ENCODE measurements at places on chromosomes 6 and 20.

GRCh38 chr6:33000055-33000454 lies 9.3 kb downstream of the HLA-DOA start:
- no peak for DNase-seq

DNA sequence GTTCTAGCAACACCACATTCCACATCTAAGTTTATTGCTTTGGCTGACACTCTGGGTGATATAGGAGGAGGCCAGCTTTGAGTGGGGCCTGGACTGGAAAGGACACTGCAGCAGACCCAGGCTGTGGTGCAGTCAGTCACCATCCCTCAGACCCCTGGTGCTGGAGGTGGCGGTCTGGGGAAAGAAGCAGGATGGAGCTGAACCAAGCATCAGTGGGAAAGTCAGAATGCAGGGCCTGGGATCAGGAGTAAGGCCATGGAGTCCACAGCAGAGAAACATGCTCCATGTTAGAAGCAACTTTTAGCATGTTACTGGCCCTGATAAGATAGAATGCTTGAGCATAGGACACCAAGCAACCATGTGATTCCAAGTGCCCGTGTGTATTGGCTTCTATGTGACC lies 5.9 kb downstream of the HLA-A start:
- no peak for DNase-seq

- no peak for DNase-seq
These were observed 47.8 kb upstream of the GATA5 start for GRCh38 chr20:62523473-62524203.

DNA sequence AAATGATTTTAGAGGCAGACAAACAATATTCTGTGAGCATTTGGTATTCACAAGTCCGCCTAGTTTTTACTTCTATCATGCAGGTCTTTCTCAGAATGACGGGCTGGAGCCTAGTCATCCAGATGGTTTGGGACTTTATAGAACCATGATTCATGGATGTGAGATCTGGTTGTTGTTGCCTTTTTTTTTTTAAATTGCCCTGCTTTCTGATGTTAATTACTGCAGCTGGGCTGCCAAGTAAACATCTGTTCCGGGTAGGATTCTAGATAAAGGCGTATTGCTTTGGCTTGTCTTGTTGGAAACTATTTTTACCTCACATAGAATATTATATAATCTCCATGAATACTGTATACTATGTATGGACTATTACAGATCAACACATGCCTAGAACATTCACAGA lies 58.1 kb downstream of the RNF217 start:
- no peak for DNase-seq

GRCh38 chr20:35284992-35285805 lies 627 bp upstream of the EIF6 start:
- no peak for DNase-seq

DNA sequence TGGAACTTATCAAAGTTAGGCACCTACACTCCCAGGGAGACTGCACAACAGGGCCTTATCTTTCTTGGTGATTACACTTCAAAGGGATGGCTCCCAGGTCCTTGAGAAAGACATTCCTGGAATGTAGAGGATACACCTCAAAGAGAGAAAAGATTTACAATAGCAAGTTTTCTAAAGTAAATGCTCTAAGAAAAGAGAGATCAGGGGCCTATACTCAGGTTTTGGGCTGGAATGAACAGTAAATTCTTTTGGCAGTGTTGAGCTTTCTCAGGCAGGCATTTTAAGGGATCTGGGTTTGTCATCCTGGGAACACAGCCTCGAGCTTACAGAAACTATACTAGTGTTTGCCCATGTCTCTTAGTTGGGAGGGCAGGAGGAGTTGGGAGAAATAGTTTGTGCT lies 31.7 kb upstream of the ME1 start:
- DNase-seq, result no peak

- no peak for DNase-seq
These were observed 16.1 kb downstream of the ZC2HC1B start for GRCh38 chr6:143880412-143880811.

DNA sequence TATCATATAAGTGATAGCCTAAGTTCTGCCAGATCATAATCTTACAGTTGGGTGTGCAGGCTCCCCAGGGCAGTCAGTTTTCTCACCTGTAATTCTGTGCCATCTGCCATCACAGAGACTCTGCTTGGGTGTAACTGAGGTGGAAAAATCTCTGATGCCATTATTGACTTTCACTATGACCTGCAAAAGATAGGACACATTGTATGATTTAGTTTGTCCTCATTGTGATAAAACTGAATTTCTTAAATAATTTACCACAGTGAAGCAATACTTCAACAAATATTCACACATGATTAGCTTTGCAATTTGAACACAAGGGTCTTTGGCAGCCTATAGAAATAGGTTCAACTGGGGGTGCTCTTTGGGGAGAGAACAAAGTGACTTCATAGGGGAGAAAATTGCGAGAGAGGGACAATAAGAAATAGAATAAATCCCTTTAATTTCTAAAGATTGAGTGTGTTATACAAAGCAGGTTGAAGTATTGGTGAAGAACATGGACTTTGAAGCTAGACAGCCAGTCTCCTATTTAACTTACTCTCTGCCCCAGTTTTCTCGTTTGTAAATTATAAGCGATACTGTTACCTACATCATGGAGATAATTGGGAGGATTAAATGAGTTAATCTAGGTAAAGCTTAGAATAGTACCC lies 27.3 kb downstream of the FAM229B start:
- no peak for DNase-seq

DNA sequence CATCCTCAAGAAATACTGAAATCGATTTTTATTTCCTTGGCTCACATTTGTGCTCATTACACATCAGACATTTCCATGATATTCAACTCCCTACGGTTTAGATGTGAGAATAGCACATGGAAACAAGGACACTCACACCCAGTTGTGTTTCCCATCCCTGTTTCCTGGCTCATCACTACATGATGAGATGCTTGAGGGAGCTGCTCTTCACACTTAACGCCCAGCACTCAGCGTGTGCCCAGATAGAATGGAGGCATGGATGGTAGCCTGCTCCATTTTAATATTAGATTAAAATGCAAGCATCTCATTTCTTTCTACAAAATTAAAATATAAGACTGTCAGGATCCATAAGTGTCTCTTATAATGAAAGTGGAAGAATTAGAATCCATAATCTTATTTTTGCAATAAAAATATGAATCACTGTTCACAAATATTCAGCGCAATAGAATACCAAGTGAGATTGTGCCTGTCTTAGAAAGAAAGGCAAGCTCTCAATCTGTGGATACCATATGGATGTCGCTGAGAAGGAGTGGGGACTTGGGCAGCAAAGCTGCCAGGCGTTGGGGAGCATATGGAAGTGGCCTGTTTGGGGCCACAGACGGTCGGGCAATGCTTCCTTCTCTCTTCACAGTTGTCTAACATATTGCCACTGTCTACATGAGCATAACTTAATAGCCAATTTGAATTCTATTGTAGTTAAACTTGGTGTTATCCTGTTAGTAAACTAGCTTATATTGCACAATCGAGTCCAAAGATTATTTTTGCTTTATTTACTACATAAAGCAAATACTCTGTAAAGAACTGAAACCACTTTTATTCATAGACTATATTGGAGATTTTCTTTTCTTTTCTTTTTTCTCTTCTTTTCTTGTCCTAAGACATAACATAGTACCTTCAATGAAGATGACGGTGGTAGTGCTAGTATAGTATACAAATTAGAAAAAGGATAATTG lies 206.8 kb upstream of the QKI start:
- DNase-seq, result no peak

DNA sequence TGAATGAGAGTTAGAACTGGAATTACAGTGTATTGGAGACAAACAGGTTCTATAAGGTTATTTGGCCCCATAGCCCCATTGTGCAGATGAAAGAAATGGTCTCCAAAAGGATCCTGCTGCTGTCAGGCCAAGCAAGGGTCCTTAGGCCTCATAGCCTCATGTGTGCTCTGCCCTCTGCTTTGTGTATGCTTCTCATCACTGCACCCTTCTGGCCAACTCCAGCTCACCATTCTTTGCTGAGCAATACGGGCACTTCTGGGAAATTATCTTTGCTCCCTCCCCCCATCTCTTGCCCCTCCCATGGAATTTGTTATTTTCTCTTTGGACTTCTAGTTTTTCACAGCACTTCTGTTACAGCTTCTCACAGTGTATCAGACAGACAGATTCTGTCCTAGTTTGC lies 298.8 kb downstream of the FOXA2 start:
- DNase-seq, result no peak

DNA sequence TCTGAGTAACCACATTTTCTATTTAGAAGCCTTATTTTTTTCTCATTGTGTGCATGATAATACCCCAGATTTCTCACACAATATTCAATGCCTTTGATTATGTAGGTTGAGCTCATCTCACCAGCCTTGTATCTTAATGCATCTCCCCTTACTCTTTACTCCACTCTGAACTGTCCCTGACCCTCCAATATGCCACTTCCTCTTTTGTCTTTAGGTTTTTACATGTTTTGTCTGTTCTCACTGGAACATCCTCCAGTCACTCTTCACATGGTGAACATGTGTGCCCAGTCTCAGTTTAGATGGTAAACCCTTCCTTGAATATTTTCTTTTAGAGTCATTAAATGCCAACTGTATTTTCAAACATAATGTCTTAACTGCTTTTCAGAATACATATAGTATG lies 392.9 kb upstream of the IMPG1 start:
- DNase-seq, result no peak

DNA sequence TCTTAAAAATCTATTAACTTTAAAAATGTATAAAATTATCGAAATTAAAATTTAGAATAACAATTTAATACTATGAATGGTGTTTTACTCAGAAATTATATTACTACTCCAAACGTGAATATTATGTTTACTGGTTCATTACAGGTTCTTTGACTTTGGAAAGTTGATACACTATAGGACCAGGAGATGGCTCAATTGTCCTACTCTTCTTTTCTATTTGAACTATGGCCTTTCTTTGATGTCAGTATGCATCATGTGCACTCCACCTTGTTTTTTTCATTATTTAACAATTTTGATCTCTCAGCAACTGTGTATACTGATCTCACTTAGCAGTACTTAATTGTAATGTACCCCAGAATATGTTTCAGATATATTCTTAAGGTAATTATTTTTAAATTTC lies 391.5 kb upstream of the MANEA start:
- no peak for DNase-seq
